Common myeloid progenitor, CD34-positive (primary cell): ENCODE measurements at places on chromosomes 12 and 14.

- peak; percentile 95 for DNase-seq
These were observed 1.9 kb upstream of the PTMS start for GRCh38 chr12:6764011-6764828.

- DNase-seq: no peak
These were observed 1047.5 kb upstream of the FLRT2 start for GRCh38 chr14:84482256-84483071.

- peak; percentile 60 for DNase-seq
These were observed at the start of gene RIMBP2 for GRCh38 chr12:130715998-130716968. Gene RIMBP2, minus strand, starts transcription at chr12:130716299. Its CDS starts 237,286 bp downstream, at chr12:130479013.

DNA sequence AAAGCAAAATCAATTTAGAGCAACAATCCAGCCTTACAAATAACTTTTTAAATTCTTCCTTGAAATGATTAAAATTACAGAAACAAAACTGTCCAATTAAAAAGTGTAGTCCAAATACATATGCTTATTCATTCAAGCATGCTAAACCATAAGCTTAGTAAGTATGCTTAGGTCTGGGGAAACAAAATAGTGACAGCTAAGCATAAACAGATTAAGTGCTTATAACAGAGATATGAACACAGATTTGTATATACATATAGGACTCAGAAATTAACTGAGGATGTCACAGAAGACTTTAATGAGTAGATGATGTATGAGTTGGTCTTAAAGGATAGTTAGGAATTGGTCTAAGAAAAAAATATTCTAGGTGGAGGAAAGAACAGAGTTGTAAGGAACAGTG is 41.8 kb downstream of the SCAF11 start:
- no peak for DNase-seq

DNA sequence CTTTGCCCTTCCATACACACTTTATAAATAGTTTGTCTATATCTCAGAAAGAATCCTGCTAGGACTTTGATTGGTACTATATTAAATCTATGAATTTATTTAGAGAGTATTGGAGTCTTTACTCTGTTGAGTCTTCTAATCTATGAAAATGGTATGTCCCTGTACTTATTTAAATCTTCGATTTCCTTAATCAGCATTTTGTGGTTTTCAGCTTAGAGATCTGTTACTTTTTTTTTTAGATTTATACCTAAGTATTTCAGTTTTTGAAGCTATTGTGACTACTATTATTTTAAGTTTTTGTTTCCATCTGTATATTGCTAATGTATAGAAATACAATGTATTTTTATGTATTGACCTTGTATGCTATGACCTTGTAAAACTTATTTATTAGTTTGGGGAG is 13.4 kb upstream of the IFI27L2 start:
- DNase-seq: no peak

DNA sequence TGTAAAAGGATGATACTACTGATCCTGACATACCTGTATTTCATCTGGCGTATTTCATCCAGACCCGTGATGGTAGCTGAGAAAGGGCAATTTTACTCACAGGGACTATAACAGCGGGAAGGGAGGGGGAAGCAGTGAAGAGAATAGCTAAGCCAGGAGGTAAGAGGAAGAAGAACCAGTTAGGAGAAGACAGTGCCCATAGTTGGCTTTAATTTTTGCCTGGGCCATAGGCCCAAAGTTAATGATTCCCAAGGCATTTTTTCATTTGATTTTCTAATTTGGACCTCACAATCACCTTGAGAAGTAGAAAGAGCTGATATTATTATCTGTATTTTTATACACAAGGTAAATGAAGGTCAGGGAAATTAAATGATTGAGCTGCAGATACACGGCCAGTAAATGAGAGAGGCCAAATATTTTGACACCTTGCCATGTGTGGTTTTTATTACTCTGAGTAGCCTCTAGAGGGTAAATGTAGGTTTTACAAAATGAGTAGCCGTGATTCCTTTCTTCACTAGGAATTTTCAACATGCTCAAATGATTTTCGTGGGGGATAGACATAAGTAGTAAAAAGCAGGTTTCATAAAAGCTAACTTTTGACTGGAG is 382.2 kb downstream of the FUT8 start:
- DNase-seq: no peak

DNA sequence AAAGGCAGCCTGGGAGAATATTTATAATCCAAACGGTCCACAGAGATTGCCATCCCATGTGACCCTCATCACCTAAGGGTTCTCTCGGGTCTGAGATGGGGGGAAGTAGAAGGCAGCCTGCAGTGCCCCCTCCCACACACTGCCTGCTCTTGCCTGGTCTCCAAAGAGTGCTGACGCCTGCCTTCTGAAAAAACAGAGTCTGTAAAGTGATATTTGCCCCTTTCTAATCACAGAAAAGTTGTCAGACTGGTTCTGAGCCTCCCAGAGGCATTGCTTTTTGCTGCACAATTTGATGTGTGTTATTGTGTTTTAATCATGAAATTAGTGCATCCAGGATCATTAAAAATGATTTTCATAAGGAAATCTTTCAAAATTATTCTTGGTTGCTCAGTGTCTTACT is 59.2 kb downstream of the TMEM30B start:
- DNase-seq: no peak

DNA sequence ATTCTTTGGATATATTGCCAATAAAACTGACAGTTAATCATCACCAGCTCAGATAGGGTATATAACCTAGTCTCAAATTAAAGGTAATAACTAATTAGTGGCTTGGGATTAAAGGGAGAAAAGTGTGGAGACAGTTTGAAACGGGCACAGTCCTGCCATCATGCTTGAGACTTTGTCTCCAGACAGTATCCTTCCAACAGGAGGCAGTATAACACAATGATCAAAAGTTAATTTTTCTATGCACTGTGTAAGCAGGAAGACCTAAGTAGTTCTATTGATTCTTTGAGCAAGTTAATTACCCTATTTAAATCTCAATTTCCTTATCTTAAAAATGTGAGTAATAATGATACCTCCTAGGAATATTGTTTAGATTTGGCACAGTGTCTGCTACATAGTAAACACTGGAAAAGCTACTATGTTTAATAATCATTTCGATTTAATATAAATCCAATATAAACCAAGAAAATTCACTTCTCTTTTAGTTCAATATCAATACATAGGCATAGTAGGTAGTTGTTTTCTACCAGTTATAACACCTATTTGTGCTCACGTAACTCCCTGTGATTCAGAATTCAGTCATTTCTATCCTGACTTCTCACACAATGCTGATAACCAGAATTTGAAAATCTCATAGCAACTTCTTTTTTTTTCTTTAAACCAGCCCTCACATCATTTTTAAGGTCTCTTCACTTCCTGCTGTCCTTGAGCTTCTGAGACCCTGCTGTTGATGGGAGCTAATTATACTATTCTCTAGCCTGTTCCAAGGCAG is 53.7 kb downstream of the GALNT4 start:
- DNase-seq: peak; percentile 80

- DNase-seq: no peak
These were observed 302.8 kb downstream of the FSCB start for GRCh38 chr14:44204061-44204835.

- DNase-seq: peak; percentile 14
These were observed 90.7 kb downstream of the SINHCAF start for GRCh38 chr12:31234955-31235867.

DNA sequence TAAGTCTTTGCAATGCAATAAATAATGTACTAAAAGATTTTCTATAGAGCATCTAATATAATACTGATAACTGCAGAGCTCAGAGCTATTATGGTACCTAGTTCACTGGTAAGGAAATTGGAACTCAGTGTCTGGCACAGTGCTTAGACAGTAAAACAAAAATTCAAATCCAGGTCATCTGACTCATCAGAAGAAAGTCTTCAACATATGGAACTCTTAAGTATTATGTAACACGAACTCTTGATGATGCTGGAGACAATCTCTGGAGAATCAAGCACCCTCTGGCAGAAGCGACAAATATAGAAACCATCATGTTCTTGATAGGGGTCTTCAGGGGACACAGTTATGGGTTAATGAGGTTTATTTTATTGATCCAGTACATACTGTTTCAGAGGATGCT is 37.3 kb upstream of the TRHDE start:
- no peak for DNase-seq

DNA sequence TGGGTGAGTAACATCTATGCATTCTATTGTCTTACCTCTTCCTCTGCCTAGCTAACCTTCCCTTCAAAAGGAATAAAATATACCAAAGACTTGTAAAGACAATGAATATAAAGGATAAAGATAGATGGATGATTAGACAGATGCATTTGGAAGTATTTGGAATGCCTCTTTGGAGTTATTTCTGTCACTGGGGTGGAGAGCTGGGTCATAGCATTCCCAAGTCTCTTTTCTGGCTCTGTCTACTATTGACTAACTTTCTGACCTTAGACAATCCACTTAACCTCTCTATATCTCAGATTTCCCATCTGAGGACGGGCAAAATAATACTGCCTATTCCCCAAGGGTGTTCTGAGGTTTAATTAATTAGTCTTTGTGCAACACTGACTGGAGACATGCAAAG is 517.4 kb downstream of the DIO2 start:
- no peak for DNase-seq

- DNase-seq: peak; percentile 66
These were observed 90.5 kb upstream of the TMPO start for GRCh38 chr12:98424726-98425401.
